ENCODE measurements at places on chromosomes 1 and 21. TPM values are rescaled to one million over a fixed set of nuclear protein-coding genes. Genes with fewer than 3 reads are reported as not detected.

DNA sequence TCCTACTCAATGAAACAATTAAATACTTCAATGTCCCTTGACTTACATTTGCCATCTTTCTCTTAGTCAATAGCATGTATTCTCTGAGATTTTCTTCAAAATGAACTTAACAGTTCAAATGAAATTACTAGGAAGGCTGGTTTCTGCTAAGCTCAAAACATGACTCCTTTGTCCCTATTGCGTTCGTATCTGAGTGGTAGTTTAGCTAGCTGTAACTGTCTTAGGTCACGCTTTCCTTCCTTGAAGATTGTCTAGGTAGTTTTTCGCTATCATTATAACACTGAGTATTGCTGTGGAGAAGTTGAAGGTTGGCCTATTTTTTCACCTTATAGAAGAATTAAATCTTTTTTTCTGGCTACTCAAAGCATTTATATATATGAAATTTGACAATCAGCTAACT lies 1535.2 kb downstream of the PLA2G4A start:
- no peak for DNase-seq

TRIM63 gene
- not detected for total RNA-seq

- peak; percentile 72 for DNase-seq
These were observed at the start of gene EVA1C for GRCh38 chr21:32412162-32413014. EVA1C (plus strand) TSS chr21:32412706; CDS start chr21:32412854, 148 bp downstream.

DNA sequence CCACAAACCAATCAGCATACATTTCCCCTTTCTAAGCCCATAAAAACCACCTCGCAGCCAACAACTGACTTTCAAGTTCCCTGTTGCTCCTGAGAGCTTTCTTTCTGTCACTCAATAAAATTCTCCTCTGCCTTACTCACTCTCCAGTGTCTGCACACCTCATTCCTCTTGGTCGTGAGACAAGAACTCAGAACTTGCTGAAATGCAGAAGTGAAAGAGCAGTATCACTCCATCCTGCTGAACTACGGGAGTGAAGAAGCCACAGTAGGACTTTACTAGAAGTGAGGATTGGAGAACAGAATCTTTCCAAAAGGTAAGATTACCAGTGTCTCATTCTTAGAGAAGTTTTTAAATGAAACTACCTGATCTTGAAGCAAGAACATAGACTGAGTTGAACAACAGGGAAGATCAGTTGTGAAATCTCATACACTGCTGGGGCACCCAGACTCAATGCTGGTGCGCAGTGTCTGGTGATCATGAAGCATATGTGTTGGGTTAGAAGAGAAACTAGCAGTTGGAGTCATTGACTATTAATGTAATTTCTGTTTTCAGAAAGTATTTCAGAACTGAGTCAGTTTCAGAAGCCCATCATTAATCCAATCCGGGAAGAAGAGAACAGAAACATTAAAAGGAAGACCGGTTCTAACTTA lies 726.9 kb upstream of the TMPRSS15 start:
- DNase-seq = no peak

FLG2 gene
- total RNA-seq = not detected

DNA sequence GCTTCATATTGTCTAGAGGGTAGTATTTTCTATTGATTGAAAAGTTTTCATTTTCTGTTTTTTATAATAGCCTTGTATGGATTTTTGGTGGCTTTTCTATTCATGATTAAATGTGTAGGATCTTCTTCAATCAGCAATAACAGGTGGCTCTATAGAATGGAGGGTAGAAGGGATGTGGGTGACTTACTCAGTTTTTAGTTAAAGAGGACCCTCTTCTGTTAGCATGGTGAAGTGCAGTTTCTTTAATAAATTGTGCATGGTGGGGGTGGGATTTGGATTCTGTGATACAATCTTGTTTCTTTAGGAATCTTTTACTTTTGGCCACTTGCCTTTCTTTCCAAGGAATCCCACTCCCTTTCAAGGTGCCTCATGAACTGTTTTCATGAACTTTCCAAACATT lies 64.7 kb downstream of the SLC35A3 start:
- DNase-seq = no peak

- no peak for DNase-seq
These were observed 51.0 kb downstream of the PLPPR4 start for GRCh38 chr1:99315305-99315704.

- peak; percentile 72 for DNase-seq
These were observed 777 bp downstream of the LRRC41 start for GRCh38 chr1:46302641-46303037.

DNA sequence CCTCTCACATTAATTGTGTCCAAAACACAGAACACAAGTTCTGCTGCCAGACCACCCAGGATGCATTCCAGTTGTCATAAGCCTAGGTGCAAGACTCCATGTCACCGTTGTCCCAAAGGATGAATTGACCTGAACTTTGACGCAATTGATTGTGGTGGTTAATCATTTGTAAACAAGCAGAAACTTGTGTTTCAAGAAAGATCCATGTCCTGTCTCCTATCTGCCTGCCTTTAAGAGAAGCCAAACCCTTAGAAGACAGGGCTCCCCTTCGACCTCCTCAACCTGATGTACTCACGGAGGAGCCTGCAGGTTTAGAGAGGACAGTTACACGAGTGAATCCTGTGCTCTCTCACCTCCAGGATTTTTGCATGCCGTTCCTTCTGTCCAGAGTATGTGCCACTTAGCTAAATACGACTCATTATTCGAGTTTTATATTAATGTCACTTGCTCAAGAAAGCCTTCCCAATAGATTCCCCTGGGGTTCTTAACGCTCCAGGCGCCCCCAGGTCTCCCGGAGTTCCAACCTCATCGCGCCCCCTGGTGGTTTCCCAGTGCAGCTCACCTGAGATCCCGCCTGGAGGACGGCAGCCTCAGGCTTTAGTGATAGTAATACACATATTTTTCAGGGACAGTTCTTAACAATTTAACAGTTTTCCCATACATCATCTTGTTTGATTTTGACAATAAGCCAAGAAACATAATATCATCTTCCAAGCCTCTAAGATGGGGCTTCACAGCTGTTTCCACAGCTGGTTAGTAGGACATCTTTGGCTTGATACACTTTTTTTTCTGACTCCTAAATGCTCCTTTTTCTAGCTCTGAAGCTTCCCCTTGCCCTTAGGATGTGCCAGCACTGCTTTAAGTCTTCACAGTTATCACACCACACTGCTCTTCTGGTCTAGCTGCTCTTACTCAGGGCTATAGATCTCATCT lies 2.4 kb upstream of the C8B start:
- no peak for DNase-seq

IL12RB2 gene
- 15.2 TPM for total RNA-seq

GRCh38 chr1:53541761-53542550 lies 82.8 kb downstream of the DMRTB1 start:
- DNase-seq = no peak

DNA sequence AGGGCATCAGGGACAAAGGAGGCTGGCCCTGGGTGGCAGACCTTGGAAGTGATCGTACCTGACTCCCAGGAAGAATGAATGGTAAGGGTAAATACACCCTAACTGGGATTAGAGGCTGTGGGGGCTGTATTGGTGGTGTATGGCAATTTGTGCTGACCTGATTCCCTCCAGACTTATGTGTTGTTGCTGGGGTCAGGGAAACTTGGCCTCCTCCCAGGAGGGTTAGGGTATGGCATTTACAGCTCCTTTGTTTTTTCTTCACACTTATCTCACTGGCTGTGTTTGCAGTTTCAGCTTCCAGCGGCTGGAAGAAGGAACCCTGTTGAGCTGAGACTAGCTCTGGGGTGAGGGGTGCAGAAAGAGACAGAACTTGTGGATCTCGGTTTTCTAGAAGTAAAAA lies 8.2 kb downstream of the VANGL1 start:
- no peak for DNase-seq

DNA sequence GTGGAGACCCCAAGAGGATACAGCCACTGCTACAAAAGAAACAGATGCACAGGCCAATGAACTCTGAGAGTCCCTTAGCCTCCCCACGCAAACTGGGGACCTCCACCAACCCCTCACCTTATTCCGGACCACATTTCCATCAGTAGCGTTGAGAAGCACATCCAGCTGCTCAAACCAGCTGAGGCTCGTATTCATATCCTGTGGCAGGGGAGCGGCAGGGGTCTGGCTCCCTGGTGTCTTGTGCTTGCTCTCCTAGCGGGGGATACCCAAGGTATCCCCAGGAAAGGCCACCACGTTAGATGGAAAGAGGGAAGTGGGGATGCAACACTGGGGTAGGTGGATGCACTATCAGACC lies 481 bp downstream of the CCDC163 start:
- DNase-seq = no peak

SPRR5 gene
- not detected for total RNA-seq

- no peak for DNase-seq
These were observed 6.2 kb downstream of the RASSF5 start for GRCh38 chr1:206513312-206514111.

CCDC27 gene
- total RNA-seq = not detected

NES gene
- total RNA-seq = not detected

- no peak for DNase-seq
These were observed 29.2 kb downstream of the EYA3 start for GRCh38 chr1:28058971-28059878.

DNA sequence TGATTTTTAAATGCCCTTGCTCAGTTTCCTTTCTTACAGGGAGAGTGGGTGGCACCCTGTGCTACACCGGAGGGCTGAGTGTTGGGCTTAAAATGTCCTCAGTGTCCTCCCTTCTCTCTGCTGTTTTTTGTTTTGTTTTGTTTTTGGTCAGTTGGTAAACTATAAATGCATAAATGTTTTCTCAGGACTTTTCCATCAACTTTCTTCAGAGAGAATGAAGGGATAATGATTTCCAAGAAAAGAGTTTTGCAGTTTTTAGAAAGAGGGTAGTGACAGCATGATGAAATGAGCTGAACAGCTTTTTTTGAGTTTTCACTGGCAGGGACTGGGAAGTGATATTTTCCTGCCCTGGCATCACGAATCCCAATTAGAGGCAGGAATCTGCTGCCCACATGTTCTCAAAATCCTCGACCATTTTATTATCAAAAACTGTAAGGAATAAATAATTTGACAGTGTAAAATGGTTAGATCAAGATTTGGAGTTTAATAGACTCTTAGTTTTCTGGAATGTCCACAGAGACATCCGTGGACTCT lies 15.2 kb downstream of the LAMC1 start:
- DNase-seq = no peak

GRCh38 chr1:119838236-119838635 lies 27.0 kb upstream of the REG4 start:
- no peak for DNase-seq

PRR9 gene
- total RNA-seq = not detected

OLIG1 gene
- not detected for total RNA-seq

GRCh38 chr1:206445116-206445515 lies 25.2 kb upstream of the IKBKE start:
- no peak for DNase-seq

POU3F1 gene
- total RNA-seq = 0.83 TPM

DNA sequence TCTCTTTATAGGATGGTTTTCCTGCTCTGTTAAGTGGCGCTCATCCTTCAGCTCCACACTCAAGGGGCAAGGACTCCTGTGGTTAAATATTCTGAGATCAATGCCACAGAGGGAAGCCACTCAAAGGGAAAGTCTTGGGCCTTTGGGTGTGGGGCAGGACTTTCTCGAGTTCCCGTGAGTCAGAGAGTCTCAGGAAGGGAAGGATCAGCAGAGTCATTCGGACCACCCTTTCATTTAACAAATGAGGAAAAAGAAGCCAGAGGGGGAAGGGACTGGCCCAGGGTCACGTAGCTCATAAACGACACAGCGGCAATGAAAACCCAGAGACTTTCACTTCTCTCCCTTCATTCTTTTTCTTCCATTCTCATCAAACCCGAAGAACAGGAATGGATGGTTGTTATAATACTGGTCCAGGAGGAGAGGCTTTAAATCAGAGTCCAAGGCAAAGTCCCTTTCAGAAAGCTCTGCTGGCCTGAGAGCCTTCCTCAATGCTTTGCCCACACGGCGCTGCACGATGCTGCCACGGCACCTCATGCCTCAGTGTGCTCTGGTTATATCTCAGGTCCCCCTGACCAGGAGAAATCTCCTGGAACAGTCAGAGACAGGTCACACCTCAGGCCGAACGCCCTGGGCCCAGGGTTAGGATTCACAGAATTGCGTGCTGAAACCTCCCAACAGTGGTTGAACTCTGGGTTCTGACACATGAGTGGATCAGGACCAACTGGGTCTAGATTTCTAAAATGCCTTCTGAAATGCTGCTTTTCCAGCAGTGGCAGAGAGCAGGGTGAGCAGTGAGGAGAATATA lies 65.3 kb downstream of the TENT5C start:
- no peak for DNase-seq

DNA sequence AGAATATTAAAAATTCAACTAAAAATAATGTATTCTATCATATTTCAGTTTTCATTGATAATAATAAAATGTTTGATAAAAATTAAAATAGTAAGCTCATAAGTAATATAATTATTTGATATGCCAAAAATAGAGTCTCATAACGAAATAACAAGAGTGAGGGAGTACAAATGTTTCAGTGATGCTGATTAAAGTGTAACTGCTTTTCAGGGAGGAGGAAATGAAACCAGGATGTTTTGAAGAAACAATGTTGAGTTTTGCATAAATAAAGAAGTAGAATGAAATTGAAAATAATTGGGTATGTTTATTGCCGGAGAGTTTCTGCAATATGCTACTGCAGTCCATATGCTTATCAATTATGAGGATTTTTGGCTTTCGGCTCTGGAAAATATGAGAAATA lies 1159.8 kb upstream of the ADGRL2 start:
- DNase-seq = no peak

BNIPL gene
- total RNA-seq = 4.1 TPM

DNA sequence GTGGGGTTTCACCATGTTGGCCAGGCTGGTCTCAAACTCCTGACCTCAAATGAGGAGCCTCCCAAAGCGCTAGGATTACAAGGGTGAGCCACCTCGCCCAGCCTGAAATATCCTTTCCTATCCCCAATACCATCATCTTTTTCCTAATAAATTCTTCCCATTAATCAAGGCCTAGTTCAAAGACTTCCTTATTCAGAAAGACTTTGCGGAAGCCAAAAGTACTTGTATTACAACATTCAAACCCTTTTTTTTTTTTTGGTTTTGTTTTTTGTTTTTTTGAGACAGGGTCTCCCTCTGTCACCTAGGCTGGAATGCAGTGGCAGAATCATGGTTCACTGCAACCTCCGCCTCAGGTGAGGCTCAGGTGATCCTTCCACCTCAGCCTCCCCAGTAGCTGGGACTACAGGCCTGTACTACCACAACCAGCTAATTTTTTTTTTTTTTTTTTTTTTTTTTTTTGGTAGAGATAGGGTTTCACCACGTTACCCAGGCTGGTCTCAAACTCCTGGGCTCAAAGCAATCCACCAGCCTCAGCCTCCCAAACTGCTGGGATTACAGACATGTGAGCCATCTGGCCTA lies 7.6 kb downstream of the SLC19A2 start:
- no peak for DNase-seq

GRCh38 chr21:25904044-25904695 lies 169.4 kb downstream of the GABPA start:
- no peak for DNase-seq

OR2L3 gene
- total RNA-seq = not detected

DNA sequence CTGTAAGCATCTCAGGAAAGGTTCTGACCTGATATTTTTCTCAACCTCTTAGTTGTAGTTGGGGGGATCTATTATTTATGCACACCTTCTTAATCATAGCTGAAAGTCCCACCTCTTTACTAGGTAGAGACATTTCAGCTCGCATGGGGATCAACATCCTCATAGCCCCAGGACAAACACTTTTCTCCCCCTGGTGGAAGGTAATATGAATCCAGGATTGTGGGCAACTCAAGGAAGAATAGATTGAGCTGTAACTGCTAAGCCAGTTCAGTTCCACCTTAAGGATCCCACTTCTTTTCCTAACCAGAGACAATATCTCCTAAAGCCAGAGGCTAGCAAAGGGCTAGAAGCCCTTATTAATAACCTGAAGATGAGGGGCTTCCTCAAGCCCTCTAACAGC lies 25.4 kb upstream of the SMYD3 start:
- no peak for DNase-seq

GRCh38 chr1:20932437-20932977 lies 145.4 kb upstream of the HP1BP3 start:
- DNase-seq = no peak
